CD8-positive, alpha-beta memory T cell (primary cell): ENCODE measurements at places on chromosomes 1 and 21. TPM values are rescaled to one million over a fixed set of nuclear protein-coding genes. Genes with fewer than 3 reads are reported as not detected.

QSOX1 gene
- 32.9 TPM for total RNA-seq

GBP6 gene
- 0.22 TPM for total RNA-seq

DLGAP3 gene
- total RNA-seq = 0.82 TPM

DIRAS3 gene
- 0.16 TPM for total RNA-seq

LCE1F gene
- not detected for total RNA-seq

ZDHHC18 gene
- 61.5 TPM for total RNA-seq

- no peak for DNase-seq
Observed at GRCh38 chr1:65769636-65770035, 23.1 kb upstream of the PDE4B start.

GRCh38 chr1:173857363-173857917, 10.3 kb downstream of the GAS5 start:
- DNase-seq = no peak

GRCh38 chr1:156864796-156865195, 4.1 kb downstream of the NTRK1 start:
- DNase-seq = no peak

- no peak for DNase-seq
Observed at GRCh38 chr1:99992044-99992722, 22.4 kb downstream of the SLC35A3 start.

GRCh38 chr1:160789702-160790611, 6.0 kb upstream of the LY9 start:
- no peak for DNase-seq

DNA sequence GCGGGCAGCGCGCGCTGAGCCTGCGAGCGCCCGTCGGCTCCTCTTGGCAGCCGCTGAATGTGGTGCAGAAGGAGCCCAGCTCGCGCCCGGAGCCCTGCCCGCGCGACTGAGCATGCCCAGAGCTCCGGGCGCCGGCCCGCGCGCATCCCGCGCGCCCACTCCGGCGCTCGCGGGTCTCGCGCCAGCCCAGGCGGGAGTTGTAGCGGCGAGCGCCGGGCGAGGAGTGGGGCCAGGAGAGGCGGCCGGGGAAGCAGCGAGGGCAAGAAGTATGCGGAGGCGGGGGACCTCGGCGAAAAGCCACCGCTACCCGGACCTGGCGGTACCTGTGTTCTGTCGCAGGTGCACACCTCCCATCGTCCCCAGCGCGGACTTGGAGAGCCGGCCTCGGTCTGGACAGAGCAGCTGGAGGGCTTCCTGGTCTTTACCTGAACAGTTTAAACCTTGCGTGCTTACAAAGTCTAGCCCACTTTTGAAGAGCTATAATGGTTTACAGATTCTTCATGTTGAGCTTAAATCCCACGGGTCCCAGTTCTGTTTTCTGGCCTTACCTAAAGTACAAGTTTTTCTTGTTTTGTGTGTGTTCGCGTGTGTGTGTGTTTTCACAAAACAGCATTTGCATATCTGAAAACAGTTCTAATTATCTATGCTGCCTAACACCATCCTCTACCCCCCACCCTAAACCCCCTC, at the start of gene DDAH1:
TSS of gene DDAH1 (minus strand) at position 61 of the 687 bp plus-strand sequence. CDS start 114 bp downstream, outside the sequence.
- DNase-seq = no peak

- DNase-seq = no peak
Observed at GRCh38 chr1:195851804-195852203, 756.4 kb downstream of the KCNT2 start.

DNA sequence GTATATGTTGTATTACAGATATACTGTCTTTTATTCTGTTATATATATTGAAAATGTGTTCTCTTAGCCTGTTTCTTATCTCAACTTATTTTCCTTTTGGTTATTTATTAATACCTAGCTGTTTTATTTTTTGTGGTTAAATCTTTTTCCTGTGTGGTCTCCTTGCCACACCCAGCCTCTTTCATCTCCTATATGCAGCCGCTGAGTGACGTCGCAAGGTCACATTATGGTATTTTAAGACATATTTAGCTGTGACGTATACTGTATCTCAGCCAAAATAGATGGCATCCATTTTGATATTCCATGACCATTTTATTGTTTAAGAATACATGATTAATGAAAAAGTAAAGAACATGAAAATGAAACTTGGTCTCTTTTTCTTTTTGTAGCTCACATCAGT, 29.1 kb downstream of the CENPF start:
- DNase-seq = no peak

- DNase-seq = no peak
Observed at GRCh38 chr1:75969550-75969949, 37.3 kb upstream of the ASB17 start.

- no peak for DNase-seq
Observed at GRCh38 chr1:77484926-77485325, 197.5 kb downstream of the ZZZ3 start.

DNA sequence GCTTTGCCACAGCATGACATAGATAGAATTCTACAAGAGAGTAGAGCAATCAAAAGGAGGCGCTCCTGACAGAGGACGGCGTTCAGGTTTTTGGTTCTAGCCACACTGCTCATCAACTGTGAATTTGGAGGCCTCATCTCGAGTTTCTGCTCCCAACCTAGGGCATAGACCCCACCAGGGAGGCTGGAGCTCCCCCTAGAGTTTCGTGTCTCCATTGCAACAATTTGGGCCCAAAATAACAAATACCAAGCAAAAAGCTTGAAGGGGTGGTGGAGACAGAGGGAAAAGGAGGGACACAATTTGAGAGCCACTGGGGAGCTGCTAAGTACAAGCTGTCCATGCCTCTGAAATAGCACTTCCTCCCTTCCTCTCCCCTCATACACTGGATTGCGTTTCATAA, 297.0 kb downstream of the GPATCH2 start:
- DNase-seq = no peak

GRCh38 chr1:74861867-74862266, 128.9 kb downstream of the TYW3 start:
- no peak for DNase-seq

- no peak for DNase-seq
Observed at GRCh38 chr1:45026446-45026845, 14.4 kb downstream of the UROD start.

DNA sequence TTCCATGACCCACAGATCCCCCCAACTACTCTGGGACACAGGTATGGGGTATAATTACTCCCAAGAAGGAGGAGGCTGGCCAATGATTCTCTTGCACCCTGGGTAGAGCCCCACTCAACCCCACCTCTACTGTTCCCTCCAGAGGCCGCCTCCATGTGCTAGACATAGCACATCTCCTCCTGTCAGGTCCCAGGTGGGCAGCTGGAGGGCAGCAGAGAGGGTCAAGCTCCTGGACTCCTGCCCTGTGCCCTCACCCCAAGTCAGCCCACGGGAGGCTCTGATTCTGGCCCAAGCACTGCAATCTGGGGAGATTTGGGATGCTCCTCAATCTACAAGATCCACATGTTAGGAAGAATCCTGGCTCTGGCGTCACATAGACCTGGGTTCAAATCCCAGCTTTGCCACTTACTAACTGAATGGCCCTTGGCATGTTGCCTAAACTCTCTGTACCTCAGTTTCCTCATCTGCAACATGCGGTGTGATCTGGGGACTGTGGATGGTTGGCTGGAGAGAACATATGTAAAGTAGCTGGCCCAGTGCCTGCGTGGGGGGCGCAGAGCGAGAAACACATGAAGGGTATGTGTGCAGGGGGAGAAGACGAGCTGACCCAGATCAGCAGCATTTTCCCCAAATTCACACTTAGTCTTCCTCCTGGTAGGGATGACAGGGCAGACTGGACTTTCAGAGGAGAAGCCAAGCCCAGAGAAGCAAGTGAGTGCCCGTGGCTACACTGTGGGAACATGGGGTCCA, 23.2 kb downstream of the TNNT2 start:
- DNase-seq = no peak

GRCh38 chr1:204738506-204738905, 53.0 kb upstream of the LRRN2 start:
- no peak for DNase-seq

- DNase-seq = no peak
Observed at GRCh38 chr1:154748405-154748775, 121.7 kb downstream of the KCNN3 start.

GRCh38 chr1:41700581-41700980, 216.1 kb upstream of the EDN2 start:
- no peak for DNase-seq

DNA sequence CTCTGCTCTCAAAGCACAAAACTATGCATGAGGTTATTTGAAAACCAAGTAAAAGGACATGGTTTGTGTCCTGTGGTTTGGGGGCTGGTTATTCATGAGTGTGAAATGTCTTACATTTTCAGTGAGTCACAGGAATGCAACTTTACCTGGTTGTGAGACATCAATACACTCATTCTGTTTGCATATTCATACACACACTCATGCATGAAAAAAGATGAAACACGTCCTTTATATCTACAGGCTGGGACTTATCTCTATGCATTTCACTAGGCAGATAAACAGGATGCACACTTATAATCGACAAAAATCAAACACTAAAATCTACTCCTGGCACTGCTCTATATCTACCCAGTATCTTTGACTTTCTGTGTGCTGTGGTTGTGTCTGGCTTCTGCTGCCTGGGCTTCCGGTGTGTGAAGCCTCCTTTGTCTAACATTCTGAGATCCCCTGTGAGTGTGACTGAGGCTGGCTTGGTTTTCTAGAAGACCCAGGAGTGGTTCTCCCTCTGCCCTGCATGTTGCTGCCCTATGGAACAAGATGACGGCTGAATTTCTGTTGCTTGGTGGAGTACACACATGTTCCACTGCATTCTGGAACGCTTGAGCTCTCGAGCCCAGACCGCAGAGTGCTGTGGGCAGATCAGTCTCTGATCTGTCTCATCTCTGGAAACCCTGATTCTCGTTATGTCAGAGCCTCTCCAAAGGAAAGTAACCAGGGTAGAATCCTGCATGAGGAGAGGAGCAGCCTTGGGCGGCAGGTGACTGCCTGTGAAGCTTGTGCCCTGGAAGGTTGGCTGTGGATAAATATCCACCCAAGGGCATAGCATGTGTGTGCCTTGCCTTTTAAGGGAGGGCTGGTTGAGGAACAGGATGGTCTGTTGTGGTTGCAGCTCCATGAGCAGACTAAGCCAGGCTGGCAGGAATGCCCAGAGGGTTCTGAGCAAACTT, 19.7 kb upstream of the FASLG start:
- peak; percentile 48 for DNase-seq
